ENCODE measurements at places on chromosomes 5 and 9.

- DNase-seq: no peak
Observed at GRCh38 chr5:65213921-65214525, 267.7 kb downstream of the ADAMTS6 start.

- no peak for DNase-seq
Observed at GRCh38 chr5:6356578-6357164, 21.7 kb downstream of the MED10 start.

GRCh38 chr5:41279040-41279439 lies 65.7 kb upstream of the C6 start:
- DNase-seq: no peak

DNA sequence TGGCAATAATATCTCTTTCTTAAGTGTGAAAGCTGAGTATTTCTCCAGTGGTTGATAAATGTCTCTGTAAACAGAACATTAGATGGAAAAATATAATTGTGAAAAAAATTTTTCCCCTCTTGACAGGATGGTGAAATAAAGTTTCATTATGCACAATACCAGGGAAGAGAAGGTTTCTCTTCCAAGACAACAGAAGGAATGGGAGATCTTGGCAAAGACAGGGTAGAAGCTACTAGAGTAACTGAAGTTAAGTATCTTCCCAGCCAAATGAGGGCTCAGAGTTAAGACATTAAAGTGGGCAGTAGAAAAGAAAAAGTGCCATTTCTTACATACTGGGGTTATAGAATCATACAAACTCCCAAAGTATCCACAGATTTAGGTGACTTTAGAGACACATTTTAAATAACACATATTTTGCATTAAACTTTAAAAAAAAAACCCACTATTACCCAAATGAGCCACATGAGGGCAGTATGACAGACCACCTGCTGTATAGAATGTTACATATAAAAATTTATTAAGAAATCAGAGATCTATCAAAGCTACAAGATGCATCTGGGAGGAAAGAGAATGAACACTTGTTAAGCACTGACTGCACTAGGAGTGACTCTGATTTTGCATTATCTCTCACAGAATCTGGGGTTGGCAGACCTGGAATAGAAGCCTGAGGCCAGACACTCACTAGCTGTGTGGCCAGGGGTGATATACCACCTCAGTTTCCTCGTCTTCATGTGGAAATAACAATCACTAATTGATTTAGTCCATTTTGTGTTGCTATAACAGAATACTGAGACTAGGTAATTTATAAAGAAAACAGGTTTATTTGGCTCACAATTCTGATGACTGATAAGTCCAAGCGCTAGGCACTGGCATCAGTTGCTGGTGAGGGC lies 98.5 kb downstream of the ARSB start:
- no peak for DNase-seq

DNA sequence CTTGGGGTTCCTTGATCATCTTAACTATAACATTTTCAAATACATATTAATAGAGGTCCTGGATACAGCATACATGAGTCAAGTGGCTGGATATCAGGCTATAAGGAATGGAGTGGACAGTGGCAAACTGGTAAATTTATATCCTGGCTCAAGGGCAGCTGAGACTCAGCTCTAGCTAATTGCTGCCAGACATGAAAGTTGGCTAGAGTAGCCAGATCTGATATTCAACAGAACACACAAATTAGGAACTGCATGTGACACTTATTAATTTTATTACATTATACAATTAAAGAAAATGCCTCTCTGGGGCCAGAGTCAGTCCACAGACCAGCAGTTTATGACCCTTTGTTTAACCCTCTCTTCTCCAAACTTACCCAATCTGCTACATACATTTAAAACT lies 206.5 kb downstream of the KCTD16 start:
- DNase-seq: no peak

- DNase-seq: no peak
Observed at GRCh38 chr5:107532916-107533315, 137.8 kb downstream of the EFNA5 start.

- DNase-seq: no peak
Observed at GRCh38 chr9:129934041-129934591, 98.9 kb downstream of the USP20 start.

DNA sequence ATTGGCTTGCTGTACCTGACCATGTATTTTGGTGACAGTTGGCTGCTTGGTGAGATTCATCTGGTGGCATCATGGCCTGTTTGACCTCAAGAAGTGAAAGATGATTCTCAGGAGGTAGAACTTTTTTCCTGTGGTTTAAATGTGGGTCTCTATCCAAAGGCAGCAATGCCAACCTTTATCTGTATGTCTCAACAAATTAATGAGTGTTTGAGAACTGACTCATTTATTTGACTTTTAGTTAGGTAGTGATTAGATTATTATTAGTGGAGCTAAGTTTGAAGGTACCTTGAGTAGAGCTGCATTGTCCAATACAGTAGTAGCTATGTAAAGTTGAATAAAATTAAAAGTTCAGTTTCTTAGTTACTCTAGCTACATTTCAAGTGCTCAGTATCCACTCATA lies 48.2 kb downstream of the TLE4 start:
- DNase-seq: no peak

- no peak for DNase-seq
Observed at GRCh38 chr9:95075700-95076099, 241.8 kb downstream of the FANCC start.

DNA sequence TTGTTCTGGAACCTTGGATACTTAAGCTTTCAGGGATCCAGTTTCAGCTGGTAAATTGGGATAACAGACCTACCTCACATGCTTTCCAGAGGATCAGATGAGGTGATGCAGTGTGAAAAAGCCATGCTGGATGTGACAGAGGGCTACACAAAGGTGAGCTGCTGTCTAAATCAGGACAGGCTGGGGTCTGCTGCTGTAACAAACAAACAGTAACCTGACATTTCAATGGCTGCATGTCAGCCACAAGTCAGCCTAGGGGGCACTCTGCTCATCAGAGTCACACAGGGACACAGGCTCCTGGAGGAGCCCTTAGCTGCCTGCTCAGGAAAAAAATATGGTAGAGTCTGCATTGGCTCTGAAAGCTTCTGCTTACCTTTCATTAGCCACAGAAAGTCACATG lies 66.7 kb upstream of the EGFLAM start:
- DNase-seq: no peak

DNA sequence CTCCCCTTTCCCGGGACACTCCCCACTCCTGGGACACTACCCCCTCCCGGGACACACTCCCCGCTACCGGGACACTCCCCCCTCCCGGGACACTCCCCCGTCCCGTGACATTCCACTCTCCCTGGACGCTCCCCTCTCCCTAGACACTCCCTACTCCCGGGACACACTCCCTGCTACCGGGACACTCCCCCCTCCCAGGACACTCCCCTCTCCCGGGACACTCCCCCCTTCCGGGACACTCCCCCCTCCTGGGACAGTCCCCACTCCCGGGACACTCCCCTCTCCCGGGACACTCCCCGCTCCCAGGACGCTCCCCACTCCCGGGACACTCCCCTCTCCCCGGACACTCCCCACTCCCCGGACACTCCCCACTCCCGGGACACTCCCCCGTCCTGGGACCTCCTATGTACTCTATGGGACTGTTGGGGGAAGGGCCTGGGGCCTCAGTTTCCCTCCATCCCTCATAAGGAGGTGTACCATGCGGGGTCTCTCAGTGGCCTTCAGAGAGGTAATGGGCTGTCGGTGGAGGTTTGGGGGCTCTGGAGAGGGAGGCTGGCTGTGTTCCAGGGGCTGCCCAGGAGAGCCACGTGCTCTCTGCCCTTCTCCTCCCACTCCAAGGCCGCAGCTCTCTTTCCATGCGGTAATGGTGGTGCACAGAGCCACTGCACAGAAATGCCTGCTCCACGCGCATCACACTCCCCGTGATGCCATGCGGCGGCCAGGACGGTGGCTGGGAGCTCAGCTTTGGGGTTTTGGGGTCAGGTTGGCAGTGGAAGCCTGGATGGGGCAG lies 96.2 kb downstream of the RXRA start:
- DNase-seq: no peak

- DNase-seq: no peak
Observed at GRCh38 chr5:87241555-87241954, 26.1 kb upstream of the RASA1 start.

Data from muscle of back (tissue), 13 donors.